Activated CD4-positive, alpha-beta T cell treated with anti-CD3 and anti-CD28 coated beads, Interleukin-2, amount 50 U/mL, for 24 hours (primary cell): ENCODE measurements at places on chromosomes 2 and 18.

DNA sequence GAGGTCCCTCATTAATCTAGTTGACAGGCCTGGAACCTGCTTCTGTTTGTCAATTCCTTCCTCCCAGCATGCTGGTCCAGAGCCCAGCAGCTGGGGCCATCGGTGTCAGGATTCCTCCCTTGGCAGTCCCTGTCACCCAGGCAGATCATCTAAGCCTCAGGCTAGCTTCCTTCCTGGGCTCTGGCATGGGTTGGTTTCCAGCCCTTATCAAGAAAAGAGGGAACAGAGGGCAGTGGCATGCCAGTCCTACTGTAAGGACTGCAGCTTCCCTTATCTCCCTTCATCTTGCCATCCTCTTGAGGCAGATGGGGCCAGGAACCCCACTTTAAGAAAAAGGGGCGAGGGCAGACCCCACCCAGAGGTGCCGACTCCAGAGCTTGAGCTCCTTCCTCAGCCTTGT is 10.9 kb upstream of the KCNK3 start:
- DNase-seq: no peak

DNA sequence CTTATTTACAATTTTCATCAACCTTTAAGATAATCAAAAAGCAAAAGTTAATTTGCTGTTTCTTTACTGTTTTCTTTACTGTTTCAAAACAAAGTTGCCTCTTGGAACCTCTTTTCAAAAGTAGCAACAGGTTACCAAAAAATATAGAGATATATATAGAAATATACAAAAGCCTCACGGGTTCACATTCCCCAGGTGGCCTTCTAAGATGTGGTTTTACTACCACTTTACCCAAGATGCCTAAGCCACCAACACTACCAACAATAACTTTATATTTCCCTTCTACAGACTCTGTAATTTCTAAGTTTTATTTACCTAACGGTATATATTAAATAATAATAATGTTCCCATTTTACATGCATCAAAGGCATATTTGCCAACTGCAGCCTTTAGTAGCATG is 4.9 kb downstream of the CYB5A start:
- DNase-seq: no peak

DNA sequence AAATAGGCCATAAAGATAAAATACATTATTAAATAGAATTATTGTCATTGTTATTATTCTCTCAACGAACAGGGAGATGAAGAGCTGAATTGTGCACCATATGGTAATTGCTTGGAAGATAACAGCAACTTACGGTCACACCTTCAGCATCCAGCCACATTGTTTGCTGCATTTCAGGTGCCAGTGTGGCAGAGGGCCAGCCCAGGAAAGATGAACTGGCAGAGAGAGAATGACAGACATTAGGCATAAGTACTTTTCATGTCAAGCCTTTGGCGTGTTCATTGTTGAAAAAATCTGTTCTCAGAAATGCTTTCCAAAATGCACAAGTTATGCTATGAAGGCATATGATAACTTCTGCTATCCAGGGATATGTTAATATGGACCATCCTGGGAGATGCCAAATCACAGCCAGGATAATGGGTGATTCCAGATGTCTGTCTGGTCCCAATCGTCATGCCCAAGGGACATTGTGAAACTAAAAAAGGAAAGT is 748.6 kb upstream of the PIK3C3 start:
- no peak for DNase-seq

DNA sequence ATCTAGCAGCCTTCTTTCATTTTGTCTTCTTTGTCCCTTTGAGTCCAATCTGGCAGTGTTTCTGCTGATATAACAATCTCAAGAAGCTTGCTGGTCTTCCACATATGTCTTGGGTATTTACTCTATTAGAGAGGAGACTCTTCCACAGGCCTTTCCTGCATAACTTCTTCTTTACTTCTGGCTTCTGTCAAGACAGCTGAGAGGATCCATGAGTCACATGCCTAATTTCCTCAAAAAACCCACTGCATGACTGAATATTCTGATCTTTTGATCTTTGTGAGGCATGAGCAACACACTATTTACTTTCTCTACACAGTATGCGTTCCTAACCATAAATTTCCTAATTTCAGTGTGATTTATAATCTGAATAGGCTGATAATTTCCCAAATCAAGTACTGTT is 5.1 kb upstream of the DCC start:
- DNase-seq: no peak

DNA sequence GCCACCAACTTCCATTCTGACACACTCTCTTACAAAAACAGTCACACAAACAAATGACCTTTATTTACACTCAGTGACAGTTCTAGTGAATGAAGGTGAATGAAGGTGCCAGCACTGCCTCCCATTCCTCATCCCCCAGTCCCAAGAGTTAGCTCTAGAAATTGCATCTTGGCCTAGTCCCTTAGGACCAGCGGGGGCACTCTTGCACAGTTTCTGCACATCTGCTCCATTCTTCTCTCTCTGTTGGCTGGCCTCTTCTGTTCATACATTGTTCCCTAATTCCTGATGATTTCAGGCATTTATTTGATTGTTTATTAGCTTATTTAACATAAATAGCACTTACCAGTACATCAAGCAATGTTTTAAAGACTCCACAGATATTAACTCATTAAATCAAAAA is 30.9 kb downstream of the GAREM1 start:
- DNase-seq: no peak

- no peak for DNase-seq
Measured at GRCh38 chr2:240663546-240664190, 19.0 kb downstream of the AQP12B start.

GRCh38 chr2:85429924-85430289 is 11.4 kb downstream of the SH2D6 start:
- DNase-seq: no peak

DNA sequence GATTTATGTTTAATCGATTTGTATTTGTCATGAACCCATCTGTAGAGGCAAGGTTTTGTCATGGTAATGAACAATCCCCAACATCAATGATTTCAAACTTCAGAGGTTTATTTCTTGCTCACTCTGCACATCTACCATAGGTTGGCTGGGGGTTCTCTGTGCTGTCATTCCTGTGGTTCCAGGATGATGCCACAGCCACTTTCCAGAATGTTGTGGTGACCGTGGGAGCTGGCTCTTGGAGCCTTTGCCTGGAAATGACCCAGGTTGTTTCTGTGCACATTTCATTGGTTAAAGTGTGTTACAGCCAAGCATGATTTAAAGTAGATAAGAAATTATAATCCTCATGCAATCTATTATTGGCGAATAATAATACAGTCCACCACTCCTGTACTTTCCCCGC is 28.2 kb upstream of the EPAS1 start:
- DNase-seq: no peak

- DNase-seq: no peak
Measured at GRCh38 chr18:78629426-78629825, 350.2 kb upstream of the SALL3 start.

- DNase-seq: no peak
Measured at GRCh38 chr2:50448556-50448955, 583.4 kb downstream of the NRXN1 start.

DNA sequence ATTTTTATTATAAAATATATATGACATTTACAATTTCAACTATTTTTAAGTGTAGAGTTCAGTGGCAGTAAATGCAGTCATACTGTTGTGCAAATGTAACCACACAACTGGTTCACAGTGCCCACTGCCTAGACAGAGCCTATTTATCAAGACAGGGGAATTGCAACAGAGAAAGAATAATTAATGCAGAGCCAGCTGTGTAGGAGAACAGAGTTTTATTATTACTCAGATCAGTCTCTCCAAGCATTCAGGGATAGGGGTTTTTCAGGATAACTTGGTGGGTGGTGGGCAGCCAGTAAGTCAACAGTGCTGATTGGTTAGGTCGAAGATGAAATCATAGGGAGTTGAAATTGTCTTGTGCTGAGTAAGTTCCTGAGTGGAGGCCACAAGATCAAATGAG is 200.3 kb downstream of the NYAP2 start:
- no peak for DNase-seq

GRCh38 chr2:727071-727470 is 49.9 kb upstream of the TMEM18 start:
- DNase-seq: no peak

DNA sequence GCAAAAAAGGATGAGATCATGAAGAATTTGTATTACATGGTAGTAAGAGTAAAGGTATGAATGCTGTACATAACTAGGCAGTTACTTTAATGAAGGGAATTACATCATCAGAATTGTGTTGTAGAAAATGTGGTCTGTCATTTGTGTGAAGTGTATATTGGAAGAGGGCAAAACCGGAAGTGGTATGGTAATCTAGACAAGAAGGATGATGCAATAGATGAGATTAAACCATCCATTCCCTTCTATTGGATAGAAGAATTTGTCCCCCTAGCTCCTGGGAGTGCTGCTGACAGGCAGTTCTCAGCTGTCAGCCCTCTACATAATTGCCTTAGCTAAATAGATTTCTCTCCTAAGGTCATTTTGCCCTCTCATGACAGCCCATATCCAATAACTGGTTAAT is 55.9 kb upstream of the BARD1 start:
- no peak for DNase-seq

GRCh38 chr2:203949228-203949627 is 12.7 kb downstream of the ICOS start:
- DNase-seq: no peak

- no peak for DNase-seq
Measured at GRCh38 chr2:222270396-222270795, 28.4 kb downstream of the PAX3 start.

GRCh38 chr2:100903534-100904258 is 83.8 kb downstream of the NPAS2 start:
- no peak for DNase-seq

DNA sequence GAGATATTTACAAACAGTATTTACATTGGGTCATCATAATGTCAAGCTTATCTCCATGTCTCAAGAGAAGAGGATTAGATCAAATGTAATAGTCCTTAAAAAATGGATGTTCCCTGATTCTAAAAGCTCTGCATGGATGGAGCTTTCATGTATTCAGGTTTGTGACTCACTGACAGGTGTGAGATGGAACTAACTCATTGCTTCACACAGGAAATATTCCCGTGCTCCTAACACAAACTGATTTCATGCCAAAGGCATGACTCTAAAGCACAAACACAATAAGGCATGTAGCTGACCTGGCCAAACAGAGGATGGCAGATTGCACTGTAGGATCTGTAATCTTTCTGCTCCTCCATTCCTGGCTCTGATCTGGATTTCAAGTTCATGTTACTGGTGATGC is 110.0 kb downstream of the ALK start:
- no peak for DNase-seq

- no peak for DNase-seq
Measured at GRCh38 chr2:17558878-17559277, 18.4 kb downstream of the VSNL1 start.

- DNase-seq: no peak
Measured at GRCh38 chr2:112920923-112921532, 10.1 kb downstream of the IL37 start.
